ENCODE measurements at places on chromosomes 13 and 19. TPM values are rescaled to one million over a fixed set of nuclear protein-coding genes. Genes with fewer than 3 reads are reported as not detected.
A peak's percentile ranks its signal among the peaks of the same experiment; 100 is the strongest.

- no peak for DNase-seq
These were observed 661.7 kb downstream of the SLITRK6 start for GRCh38 chr13:85137516-85137915.

DNA sequence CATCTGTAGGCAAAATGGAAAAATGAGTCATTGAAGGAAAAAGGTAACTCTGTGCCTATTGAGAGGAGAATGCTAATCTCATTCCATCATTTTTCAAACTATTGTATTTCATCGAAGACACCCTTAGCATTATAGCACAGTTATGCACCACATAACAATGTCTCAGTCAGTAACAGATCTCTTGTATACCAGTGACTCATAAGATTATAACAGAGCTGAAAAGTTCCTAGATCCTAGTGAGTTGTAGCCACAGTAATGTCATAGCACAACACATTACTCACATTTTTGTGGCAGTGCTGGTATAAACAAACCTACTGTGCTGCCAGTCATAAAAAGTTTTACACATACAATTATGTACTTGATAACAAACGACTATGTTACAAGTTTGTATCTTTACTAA lies 1077.6 kb downstream of the DIAPH3 start:
- no peak for DNase-seq

KCNJ14 gene
- not detected for total RNA-seq

DNA sequence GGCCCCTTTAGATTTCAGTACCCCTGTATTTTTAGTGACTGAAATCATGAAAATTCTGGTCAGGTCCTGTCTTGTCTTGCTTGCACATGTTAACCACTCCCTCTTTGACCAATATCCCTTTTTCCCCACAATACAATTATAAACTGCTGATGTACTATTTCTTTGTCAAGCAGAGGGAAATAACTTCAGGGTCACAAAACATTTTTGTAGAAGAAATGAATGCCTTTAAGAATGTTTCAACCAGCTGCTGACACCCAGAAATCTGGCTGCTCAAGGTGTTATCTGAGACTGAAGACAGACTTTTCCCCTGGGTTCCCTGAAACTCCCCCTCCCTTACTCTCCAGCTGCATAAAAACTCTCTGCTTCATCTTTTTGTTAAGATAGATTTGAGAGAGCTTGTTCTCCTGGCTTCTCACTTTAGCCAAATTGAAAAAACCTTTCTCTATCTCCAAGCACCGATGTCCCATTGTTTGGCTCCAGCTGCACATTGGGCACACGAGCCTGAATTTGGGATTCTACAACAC lies 18.4 kb upstream of the ACOD1 start:
- DNase-seq: no peak

DNA sequence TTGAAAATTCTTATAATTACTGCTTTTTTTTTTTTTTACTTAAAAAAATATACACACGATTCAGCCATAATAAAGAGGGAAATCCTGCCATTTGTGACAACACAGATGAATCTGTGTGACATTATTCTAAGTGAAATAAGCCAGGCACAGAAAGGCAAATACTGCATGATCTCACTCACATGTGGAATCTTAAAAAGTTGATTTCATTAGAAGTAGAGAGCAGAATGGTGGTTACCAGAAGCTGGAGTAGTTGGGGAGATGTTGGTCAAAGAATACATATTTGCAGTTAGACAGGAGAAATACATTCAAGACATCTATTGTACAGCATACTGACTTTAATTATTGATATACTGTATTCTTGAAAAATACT lies 116.2 kb downstream of the KLF12 start:
- DNase-seq: no peak

MIR17HG gene
- not detected for total RNA-seq

GRCh38 chr13:100347968-100348367 lies 240.6 kb downstream of the GGACT start:
- DNase-seq: no peak

DNA sequence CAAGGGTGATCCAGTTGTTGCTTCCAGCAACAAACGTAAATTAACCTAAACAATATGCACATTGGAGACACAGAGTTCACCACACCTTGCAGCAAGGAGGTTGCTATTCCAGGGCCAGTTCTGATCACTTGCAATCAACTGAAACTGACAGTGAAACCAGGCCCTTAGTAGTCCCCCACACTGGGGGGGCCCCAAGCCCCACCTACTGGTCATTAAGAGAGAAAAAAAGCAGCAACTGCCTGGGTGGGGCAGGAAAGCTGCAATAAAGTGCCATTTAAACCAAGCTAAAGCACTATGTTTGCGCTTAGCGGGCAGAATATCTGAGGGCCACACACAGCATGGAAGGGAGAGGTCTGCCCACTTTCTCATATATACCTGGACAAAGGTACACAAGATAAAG lies 51.5 kb downstream of the ATP7B start:
- peak; percentile 59 for DNase-seq

Data from stomach (tissue), 19 donors.